MCF 10A (cell line): ENCODE measurements at places on chromosomes 13 and 19. TPM values are rescaled to one million over a fixed set of nuclear protein-coding genes. Genes with fewer than 3 reads are reported as not detected.

GRCh38 chr19:15538774-15539173 lies 30.4 kb downstream of the CYP4F22 start:
- H3K27ac ChIP-seq: no peak overlapping the region
- H3K36me3 ChIP-seq: peaks cover 6% of the 10 kb centered on the region
- DNase-seq: peak; percentile 26
- H3K4me3 ChIP-seq: no peak overlapping the region

- no peaks in the 10 kb centered on the region for H3K27me3 ChIP-seq
- DNase-seq: no peak
- no peaks in the 10 kb centered on the region for H3K36me3 ChIP-seq
- H3K4me1 ChIP-seq: peaks cover 12% of the 10 kb centered on the region
- no peak overlapping the region for H3K27ac ChIP-seq
Observed at GRCh38 chr13:22077205-22077683, 406.4 kb downstream of the FGF9 start.

GRCh38 chr19:35216833-35217648 lies 11.5 kb downstream of the FAM187B start:
- DNase-seq: peak; percentile 39
- H3K27ac ChIP-seq: no peak overlapping the region

DNA sequence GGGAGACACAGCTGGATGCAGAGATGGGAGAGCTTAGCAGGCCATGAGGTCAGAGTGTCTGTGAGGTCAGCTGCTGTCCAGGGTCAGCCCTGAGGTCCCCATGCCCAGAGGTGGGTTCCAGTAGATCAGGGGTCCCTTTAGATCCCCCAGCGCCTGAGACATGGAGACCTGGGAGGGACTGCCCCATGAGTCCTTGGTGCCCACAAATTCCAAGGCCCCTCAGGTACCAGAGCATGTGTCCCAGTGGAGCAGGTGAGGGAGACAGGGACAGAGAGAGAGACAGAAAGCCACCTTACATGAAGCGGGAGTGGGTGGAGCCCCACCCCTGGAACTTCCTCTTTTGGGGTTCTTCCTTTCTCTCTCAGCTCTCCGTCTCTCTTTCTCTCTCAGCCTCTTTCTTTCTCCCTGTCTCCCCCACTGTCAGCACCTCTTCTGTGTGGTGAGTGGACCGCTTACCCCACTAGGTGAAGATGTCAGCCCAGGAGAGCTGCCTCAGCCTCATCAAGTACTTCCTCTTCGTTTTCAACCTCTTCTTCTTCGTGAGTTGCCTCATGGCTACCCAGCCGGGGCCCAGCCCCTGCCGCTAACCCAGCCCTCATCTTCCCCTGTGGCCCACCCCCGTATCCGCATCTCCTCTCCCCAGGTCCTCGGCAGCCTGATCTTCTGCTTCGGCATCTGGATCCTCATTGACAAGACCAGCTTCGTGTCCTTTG lies at the start of gene CD37:
CD37 (plus strand) TSS at position 336 of the 713 bp plus-strand sequence; CDS start at position 471, 135 bp downstream.
- no peak within 1 kb of the TSS for H3K27ac ChIP-seq
- no peaks in the 10 kb centered on the region for H3K36me3 ChIP-seq
- no peaks in the 10 kb centered on the region for H3K27me3 ChIP-seq
- H3K4me3 ChIP-seq: no peak within 1 kb of the TSS
- peaks cover 6% of the 10 kb centered on the region for H3K4me1 ChIP-seq

- no peaks in the 10 kb centered on the region for H3K36me3 ChIP-seq
- H3K27me3 ChIP-seq: no peaks in the 10 kb centered on the region
- DNase-seq: no peak
- no peak overlapping the region for H3K4me3 ChIP-seq
- H3K4me1 ChIP-seq: no peaks in the 10 kb centered on the region
Observed at GRCh38 chr13:75514080-75514995, 23.3 kb downstream of the COMMD6 start.

GRCh38 chr19:29268721-29269393 lies 55.9 kb upstream of the UQCRFS1 start:
- no peak for DNase-seq
- H3K27me3 ChIP-seq: no peaks in the 10 kb centered on the region
- H3K27ac ChIP-seq: no peak overlapping the region
- no peak overlapping the region for H3K4me3 ChIP-seq
- H3K4me1 ChIP-seq: no peaks in the 10 kb centered on the region
- H3K36me3 ChIP-seq: peaks cover 6% of the 10 kb centered on the region

- no peak for DNase-seq
- no peaks in the 10 kb centered on the region for H3K27me3 ChIP-seq
- peaks cover 49% of the 10 kb centered on the region for H3K4me1 ChIP-seq
- peaks cover 7% of the 10 kb centered on the region for H3K36me3 ChIP-seq
Observed at GRCh38 chr19:6063576-6064335, 46.5 kb downstream of the RFX2 start.

GRCh38 chr13:29402166-29402636 lies 193.3 kb downstream of the SLC7A1 start:
- H3K4me3 ChIP-seq: no peak overlapping the region
- DNase-seq: no peak
- H3K4me1 ChIP-seq: peaks cover 6% of the 10 kb centered on the region
- H3K27me3 ChIP-seq: peaks cover 35% of the 10 kb centered on the region
- no peaks in the 10 kb centered on the region for H3K36me3 ChIP-seq

- no peaks in the 10 kb centered on the region for H3K36me3 ChIP-seq
- H3K27me3 ChIP-seq: no peaks in the 10 kb centered on the region
- no peak overlapping the region for H3K4me3 ChIP-seq
- peaks cover 3% of the 10 kb centered on the region for H3K4me1 ChIP-seq
- DNase-seq: no peak
Observed at GRCh38 chr13:79456656-79457365, 24.1 kb upstream of the NDFIP2 start.

- no peak overlapping the region for H3K4me3 ChIP-seq
- H3K27ac ChIP-seq: no peak overlapping the region
- no peaks in the 10 kb centered on the region for H3K36me3 ChIP-seq
- no peaks in the 10 kb centered on the region for H3K27me3 ChIP-seq
- DNase-seq: no peak
- no peaks in the 10 kb centered on the region for H3K4me1 ChIP-seq
Observed at GRCh38 chr19:30283556-30283955, 88.6 kb upstream of the ZNF536 start.

GRCh38 chr19:17075864-17076542 lies 426 bp downstream of the MYO9B start:
- no peaks in the 10 kb centered on the region for H3K36me3 ChIP-seq
- H3K27ac ChIP-seq: peak overlapping the region; percentile 88
- H3K4me1 ChIP-seq: peaks cover 41% of the 10 kb centered on the region
- peak; percentile 29 for DNase-seq

DNA sequence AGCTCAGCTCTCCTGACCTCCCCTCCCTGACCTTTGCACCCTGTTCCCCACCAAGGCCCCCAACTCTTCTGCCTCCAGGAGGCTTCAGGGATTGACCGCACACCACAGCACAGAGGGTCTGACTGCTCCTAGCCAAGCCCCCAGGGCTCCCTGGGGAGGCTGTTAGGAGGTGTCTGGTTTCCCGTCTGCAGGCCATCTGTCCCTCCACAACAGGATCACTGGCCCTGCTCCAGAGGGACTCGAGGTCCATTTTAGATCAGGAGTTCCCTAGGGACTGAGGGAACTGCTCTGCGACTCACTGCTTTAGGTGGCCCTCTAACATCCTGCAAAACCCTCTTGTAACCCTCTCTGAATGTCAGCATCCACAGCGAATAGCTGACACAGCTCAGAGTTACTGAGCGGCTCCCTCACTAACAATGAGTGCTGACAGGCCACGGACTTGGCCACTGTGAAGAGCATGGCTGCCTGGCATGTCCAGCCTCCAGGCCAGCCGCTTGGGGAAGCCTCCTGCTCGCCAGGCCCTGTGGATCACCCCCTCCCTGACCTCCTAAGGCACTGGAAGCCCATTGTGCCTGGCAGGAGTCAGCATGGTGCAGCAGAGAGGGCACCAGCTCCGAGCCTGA lies 17.7 kb downstream of the GRIK5 start:
- no peak overlapping the region for H3K4me3 ChIP-seq
- H3K27me3 ChIP-seq: no peaks in the 10 kb centered on the region
- DNase-seq: no peak

GRCh38 chr13:23039266-23039935 lies 141.4 kb upstream of the SGCG start:
- no peak overlapping the region for H3K4me3 ChIP-seq
- H3K4me1 ChIP-seq: no peaks in the 10 kb centered on the region
- no peaks in the 10 kb centered on the region for H3K36me3 ChIP-seq
- no peak for DNase-seq

Gene HCST
- total RNA-seq: not detected in 2 replicates

Gene ZNF548
- total RNA-seq: 23.7 and 40.1 TPM in 2 replicates

Gene PCDH20
- total RNA-seq: not detected in 2 replicates

Gene OR7A10
- total RNA-seq: not detected in 2 replicates

Gene PODNL1
- 0.25 and 0.51 TPM in 2 replicates for total RNA-seq

Gene ALOX5AP
- total RNA-seq: 0.83 and 1.5 TPM in 2 replicates

Gene ACER1
- not detected in 2 replicates for total RNA-seq

Gene KLK5
- 0.19 TPM in 1 of 2 replicates, not detected in the other for total RNA-seq

Gene CLEC4G
- total RNA-seq: not detected in 2 replicates

Gene GDF15
- 193 and 288 TPM in 2 replicates for total RNA-seq
